ENCODE measurements at places on chromosomes 2 and 18. TPM values are rescaled to one million over a fixed set of nuclear protein-coding genes. Genes with fewer than 3 reads are reported as not detected.

POLR1A gene
- total RNA-seq = 18.8 TPM

KLHL41 gene
- total RNA-seq = not detected

TMEM169 gene
- not detected for total RNA-seq

NEU4 gene
- total RNA-seq = not detected

CRYGD gene
- total RNA-seq = not detected

SLC19A3 gene
- total RNA-seq = not detected

SERPINB13 gene
- total RNA-seq = not detected

C2orf66 gene
- total RNA-seq = not detected

KIAA2012 gene
- not detected for total RNA-seq

ADRA2B gene
- total RNA-seq = not detected

SCN9A gene
- 0.30 TPM for total RNA-seq

KIF5C gene
- total RNA-seq = 0.25 TPM

LDLRAD4 gene
- total RNA-seq = 0.59 TPM

IRS1 gene
- 0.05 TPM for total RNA-seq

MAP4K4 gene
- total RNA-seq = 157 TPM

DIPK1C gene
- total RNA-seq = not detected

C2orf15 gene
- not detected for total RNA-seq

NIFK gene
- 54.8 TPM for total RNA-seq

PTGR3 gene
- 27.2 TPM for total RNA-seq

VWC2L gene
- not detected for total RNA-seq

RHBDD1 gene
- 7.0 TPM for total RNA-seq

SLC35F6 gene
- 49.4 TPM for total RNA-seq

CAPN10 gene
- 23.1 TPM for total RNA-seq

ELOA2 gene
- total RNA-seq = not detected

CRYGC gene
- not detected for total RNA-seq

UGT1A10 gene
- not detected for total RNA-seq

NEU2 gene
- not detected for total RNA-seq

TMEM178A gene
- not detected for total RNA-seq

SPATA3 gene
- not detected for total RNA-seq

COX5B gene
- total RNA-seq = 348 TPM

ADAM23 gene
- 5.0 TPM for total RNA-seq

SNORC gene
- 1.6 TPM for total RNA-seq

CTLA4 gene
- 0.30 TPM for total RNA-seq

B3GNT2 gene
- 24.0 TPM for total RNA-seq

NMUR1 gene
- total RNA-seq = not detected

ARHGAP25 gene
- 10.7 TPM for total RNA-seq

RMC1 gene
- 21.3 TPM for total RNA-seq

MARCO gene
- not detected for total RNA-seq

HOXD1 gene
- 3.7 TPM for total RNA-seq

GNLY gene
- not detected for total RNA-seq

ITPRID2 gene
- 90.3 TPM for total RNA-seq

SANBR gene
- total RNA-seq = 7.8 TPM

SP140L gene
- total RNA-seq = 11.0 TPM

PAX8 gene
- total RNA-seq = 2.1 TPM

BCL11A gene
- total RNA-seq = 0.13 TPM

ABCB11 gene
- total RNA-seq = 0.05 TPM

PAX3 gene
- not detected for total RNA-seq

COLEC12 gene
- 1.7 TPM for total RNA-seq

LIMS4 gene
- total RNA-seq = 6.3 TPM

TBR1 gene
- total RNA-seq = not detected

Data from mammary microvascular endothelial cell (primary cell).